Left cardiac atrium (tissue), 4 donors: ENCODE measurements at places on chromosomes 13 and 19.

GRCh38 chr13:67827992-67828391 is 597.9 kb upstream of the PCDH9 start:
- no peak for DNase-seq

DNA sequence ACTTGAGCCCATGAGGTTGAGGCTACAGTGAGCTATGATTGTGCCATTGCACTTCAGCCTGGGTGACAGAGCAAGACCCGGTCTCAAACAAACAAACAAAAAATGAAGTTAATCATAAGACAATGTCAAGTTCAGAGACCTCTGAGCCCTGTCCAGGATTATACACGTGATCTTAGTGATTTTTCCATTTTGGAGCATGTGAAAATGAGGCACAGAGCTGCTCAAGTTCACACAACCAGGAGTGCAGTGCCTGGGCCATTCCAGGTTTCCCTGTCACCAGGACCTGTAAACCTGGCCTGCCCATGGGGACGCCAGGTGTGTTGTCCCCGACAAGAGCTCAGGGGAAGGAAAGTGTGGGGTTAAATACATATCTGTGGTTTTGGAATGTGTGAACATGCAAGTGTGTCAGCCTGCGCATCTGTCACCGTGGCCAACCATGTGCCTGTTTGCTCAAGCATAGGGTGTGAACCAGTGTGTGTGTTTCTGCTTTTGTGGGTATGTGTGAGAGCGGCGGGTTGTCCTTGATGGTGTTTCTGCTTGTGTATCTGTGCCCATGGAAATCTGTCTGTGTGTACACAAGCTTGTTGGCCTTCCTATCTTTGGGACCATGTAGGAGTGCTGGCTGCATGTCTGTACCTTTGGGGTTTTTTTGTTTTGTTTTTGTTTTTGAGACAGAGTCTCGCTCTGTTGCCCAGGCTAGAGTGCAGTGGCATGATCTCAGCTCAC is 1.5 kb upstream of the FXYD1 start:
- DNase-seq: no peak

GRCh38 chr13:75694722-75695121 is 58.6 kb downstream of the LMO7 start:
- DNase-seq: no peak

DNA sequence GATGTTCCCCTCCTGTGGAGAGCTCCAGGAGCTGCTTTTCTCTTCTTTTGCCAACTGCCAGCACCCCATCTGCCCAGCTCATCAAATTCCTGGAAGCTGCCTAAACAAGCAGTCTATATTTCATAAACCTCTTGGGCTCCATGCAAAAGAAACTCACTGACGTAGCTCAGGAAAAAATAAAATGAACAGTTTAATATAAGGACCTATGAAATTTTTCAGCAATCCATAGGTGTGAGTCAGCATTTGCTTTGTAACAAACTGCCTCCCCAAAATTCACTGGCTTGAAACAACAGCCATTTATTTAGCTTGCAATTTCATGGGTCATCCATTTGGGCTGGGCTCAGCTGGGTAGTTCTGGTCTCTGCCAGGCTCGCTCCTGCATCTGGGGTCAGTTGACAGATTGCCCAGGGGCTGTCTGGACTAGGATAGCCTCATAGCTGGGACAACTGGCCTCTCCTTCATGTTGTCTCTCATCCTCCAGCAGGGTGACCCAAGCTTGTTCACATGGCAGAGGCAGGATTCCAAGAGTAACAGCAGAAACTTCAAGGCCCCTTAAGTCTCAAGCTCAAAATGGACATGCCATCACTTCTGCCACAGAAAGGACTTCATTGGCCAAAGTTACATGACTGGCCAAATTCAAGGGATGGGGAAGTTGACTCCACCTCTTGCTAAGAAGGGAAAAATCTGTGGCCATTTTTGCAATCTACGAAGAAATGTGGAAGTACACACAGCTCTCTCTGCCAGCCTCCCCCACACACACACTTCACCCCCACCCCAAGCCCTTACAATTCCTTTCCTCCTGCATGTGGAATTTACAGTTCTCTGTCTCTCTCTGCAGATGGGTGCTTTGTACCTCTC is 7.9 kb upstream of the PVR start:
- no peak for DNase-seq

GRCh38 chr19:11598103-11598483 is 810 bp downstream of the ZNF627 start:
- DNase-seq: no peak

DNA sequence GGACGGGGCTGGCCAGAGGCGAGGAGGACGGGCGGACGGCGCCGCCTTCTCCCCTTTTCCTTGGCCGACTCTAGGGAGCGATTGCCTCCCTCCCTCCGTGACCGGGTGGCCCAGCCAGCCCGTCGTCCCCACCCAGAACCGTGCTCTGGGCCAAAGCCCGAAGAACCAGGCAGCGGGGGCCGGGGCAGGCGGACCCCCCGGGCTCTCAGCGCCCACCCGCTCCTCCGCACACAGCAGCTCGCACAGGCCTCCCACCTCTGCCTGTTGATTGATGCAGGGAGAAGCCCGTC is 9.3 kb upstream of the MARCHF2 start:
- no peak for DNase-seq

- DNase-seq: no peak
Measured at GRCh38 chr19:3474614-3475013, 5.7 kb downstream of the SMIM24 start.

DNA sequence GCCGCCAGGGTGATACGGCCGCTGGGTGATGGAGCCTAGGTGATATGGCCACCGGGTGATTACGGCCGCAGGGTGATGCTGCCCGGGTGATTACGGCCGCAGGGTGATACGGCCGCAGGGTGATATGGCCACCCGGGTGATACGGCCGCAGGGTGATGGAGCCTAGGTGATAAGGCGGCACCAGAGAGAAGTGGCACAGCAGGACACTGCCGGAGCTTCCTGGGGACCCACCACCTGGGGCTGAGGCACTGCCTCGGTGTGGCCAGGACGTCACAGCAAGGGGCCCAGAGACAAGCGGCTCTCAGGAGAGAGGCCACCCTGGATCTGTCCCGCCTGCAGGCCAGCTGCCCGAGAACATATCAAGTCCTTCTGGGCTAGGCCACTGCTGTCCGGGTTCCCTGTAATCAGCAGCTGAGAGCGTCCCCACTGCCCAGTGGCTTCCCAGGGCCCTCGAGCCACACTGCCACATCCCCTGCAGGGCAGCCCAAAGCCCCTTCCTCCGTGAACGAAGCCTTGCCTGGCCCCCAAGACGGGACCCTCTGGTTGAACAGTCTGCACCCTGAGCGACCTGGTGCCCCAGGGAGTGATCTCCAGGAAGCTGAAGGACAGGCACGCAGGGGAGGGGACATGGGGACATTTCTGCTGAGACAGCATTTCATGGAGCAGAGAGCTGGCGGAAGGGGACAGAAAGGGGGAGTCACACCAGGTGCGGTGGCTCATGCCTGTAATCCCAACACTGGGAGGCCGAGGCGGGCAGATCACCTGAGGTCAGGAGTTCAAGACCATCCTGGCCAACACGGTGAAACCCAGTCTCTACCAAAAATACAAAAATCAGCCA is 22.1 kb downstream of the ZNF787 start:
- no peak for DNase-seq
